Epithelial cell of alveolus of lung (primary cell): ENCODE measurements at places on chromosomes 12 and 14. TPM values are rescaled to one million over a fixed set of nuclear protein-coding genes. Genes with fewer than 3 reads are reported as not detected.

Gene WNT1
- not detected in 2 replicates for total RNA-seq

Gene PRPH
- not detected in 2 replicates for total RNA-seq

Gene ACTR10
- 55.6 and 57.3 TPM in 2 replicates for total RNA-seq

Gene TAS2R14
- total RNA-seq = 0.56 and 1.9 TPM in 2 replicates

Gene SLC16A7
- total RNA-seq = 31.9 and 46.9 TPM in 2 replicates

Gene RDH16
- total RNA-seq = under 0.01 and 0.56 TPM in 2 replicates

Gene BMAL2
- total RNA-seq = 3.3 and 18.6 TPM in 2 replicates

Gene PROX2
- not detected in 2 replicates for total RNA-seq

Gene CELA1
- not detected in 2 replicates for total RNA-seq

Gene MAP3K9
- total RNA-seq = 0.48 and 1.7 TPM in 2 replicates

Gene MRPS35
- 52.8 and 56.6 TPM in 2 replicates for total RNA-seq

Gene PGF
- 14.6 and 24.5 TPM in 2 replicates for total RNA-seq

Gene HCAR3
- total RNA-seq = not detected in 2 replicates

Gene TMEM19
- 7.4 and 17.9 TPM in 2 replicates for total RNA-seq

Gene OR6J1
- not detected in 2 replicates for total RNA-seq

Gene LGMN
- total RNA-seq = 30.3 and 33.2 TPM in 2 replicates

Gene SLC25A21
- 1.0 TPM in 1 of 2 replicates, not detected in the other for total RNA-seq

Gene EML5
- under 0.01 TPM in 1 of 2 replicates, not detected in the other for total RNA-seq

Gene TSHR
- not detected in 2 replicates for total RNA-seq

Gene FOXG1
- under 0.01 TPM in 1 of 2 replicates, not detected in the other for total RNA-seq

Gene ACSM4
- not detected in 2 replicates for total RNA-seq

Gene EPYC
- total RNA-seq = not detected in 2 replicates

Gene FGD4
- total RNA-seq = 6.7 and 10.5 TPM in 2 replicates
